ENCODE measurements at places on chromosomes 7 and 10.
A peak's percentile ranks its signal among the peaks of the same experiment; 100 is the strongest.

DNA sequence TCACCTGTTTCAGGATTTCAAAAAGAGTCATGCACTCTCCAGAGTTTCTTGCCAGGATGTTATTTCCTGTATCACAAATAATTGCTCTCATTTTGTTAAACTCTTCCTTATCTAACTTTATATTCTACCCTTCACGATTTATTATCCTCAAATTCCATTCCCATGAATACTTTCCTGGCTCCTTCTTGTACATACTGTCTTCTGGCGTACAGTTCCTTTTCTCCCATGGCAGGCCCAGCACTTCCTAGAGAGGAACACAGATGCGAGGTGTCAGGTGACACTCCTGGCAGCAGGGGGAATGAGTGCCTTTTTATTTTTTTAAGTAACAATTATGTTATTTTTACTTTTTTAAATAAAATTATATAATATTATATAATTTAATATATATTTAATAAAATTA is 411.9 kb downstream of the TFEC start:
- DNase-seq, result peak; percentile 63

DNA sequence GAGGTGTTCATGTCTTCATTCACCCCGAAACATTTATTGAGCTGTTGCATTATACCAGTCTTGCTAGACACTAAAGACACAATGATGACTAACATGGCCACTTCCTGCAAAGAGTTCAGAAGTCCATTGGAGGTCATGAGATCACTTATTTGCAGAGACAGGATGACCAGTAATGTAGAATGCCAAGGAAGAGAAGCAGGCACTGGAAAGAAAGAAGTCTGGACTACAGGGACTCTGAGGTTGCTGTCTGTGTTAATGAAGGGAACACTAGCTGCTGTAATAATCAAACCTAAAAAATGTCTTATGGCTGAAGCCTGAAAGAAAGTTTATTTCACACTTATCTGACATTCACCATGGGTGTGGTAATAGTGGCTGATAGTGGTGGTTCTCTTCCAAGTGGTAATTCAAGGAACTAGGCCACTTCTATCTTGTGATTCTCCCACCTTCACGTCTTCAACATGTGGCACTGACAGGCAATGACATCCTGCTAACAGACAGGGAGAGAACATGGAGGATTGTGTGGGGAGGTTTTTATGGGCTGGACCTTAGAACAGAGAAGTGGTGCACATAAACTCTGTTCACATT is 89.2 kb upstream of the MKLN1 start:
- peak; percentile 74 for DNase-seq

DNA sequence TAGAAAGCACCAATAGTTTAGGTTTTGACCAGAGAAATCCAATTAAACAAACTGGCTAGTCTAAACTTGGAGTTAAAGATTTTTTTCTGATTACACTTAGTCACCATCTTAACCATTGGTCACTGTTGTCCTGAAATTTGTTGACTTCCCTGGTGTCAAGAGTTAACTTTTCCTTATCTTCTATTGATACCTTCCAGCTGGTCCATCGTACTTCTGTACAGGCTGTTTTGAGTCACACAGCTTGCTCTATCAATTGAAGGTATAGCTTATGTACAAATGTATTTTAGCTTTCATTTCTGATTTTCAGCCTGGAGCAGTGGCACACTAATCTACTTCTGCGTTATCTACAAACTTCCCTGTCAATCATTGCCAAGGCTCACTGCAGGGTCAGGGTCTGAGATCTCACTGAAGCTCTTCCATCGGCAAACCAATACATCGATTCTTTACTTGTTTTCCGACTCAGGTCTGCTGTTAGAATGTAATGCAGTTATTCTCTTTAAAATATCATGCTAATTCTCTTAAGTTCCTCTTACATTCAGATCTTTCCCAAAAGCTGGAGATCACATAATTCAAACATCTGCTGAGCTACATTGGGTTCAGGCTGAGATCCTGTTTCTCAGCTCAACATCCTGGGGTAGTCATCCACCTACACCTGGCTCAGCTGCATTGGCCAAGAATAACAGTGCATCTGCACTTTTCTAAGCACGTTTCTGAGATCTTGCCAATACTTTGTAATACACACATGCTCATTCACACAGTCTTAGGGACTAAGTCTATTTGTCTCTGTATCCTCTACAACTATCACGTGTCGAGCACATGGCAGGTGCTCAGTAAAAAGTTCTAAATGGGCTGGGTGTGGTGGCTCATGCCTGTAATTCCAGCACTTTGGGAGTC is 11.3 kb downstream of the MRPS33 start:
- DNase-seq, result no peak

- DNase-seq, result no peak
These were observed 918 bp upstream of the STRA8 start for GRCh38 chr7:135232720-135233119.

DNA sequence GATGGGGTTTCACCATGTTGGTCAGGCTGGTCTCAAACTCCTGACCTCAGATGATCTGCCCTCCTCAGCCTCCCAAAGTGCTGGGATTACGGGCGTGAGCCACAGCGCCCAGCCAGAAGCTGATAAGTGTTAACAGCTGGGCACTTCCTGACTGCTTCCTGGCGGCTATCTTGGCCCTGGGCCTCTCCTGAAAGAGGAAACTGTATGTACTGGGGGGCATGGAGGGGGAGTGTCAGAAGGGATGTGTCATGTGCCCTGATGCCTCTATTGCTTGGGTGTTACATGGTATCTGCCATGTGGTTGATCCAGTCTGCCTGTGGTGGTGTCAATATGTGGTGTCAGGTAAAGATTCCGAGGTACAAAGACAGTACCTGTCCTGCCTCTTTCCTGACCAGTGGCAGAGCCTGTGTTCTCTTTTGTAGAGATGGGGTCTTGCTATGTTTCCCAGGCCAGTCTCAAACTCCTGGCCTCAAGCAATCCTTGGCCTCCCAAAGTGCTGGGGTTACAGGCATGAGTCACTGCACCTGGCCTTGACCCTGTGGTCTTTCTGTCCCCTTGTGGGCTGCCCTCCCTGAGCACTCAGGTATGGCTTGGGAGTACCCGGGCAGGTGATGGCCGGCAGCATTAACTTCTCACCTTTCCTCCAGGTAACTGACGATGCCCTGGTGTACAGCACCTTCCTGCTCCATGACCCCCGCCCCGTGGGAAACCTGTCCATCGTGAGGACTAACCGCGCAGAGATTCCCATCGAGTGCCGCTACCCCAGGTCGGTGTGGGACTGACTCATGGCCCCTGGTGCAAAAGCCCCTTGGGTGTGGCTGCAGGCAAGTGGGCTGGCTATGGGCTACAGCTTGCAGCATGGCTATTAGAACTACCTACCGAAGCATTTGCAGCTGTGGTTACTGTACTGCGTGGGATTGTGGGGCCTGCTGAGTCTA is 4.4 kb downstream of the ZP3 start:
- peak; percentile 25 for DNase-seq

GRCh38 chr10:97466755-97467154 is 20.8 kb downstream of the ZDHHC16 start:
- no peak for DNase-seq

GRCh38 chr10:33382216-33382600 is 47.7 kb upstream of the NRP1 start:
- DNase-seq, result no peak

DNA sequence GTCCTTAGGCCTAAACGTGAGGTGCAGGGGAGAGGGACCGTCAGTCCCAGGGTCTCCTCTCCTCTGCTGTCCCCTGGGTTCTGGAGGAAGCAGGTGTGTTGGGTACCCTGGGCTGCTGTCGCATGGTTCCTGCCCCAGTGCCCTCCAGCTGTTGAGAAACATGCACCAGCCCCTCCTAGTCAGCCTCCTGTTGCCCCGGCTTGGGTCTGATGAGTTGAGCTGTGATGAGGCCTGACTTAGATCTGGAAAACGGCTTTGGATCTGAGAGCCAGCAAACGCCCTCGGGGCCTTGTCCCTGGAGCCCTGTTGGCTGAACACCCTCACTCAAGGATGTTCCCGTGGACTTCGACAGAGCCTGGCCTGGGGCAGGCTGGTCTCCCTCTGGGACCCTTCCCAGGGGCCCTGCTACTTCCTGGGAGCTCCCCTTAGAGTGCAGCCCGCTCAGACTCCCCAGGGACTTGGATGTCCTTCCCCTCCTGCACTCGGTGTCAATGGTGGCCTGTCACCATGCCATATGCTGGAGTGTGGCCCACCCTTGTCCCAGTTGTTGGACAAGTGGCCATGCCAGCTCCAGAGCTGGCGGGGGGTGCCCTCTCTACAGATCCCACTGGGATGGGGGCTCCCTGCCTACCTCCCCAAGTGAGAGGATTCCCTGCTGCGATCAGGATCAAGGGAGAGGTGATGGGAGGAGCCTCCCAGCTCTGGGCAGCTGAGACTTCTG is 12.3 kb downstream of the ZNF316 start:
- DNase-seq, result no peak

DNA sequence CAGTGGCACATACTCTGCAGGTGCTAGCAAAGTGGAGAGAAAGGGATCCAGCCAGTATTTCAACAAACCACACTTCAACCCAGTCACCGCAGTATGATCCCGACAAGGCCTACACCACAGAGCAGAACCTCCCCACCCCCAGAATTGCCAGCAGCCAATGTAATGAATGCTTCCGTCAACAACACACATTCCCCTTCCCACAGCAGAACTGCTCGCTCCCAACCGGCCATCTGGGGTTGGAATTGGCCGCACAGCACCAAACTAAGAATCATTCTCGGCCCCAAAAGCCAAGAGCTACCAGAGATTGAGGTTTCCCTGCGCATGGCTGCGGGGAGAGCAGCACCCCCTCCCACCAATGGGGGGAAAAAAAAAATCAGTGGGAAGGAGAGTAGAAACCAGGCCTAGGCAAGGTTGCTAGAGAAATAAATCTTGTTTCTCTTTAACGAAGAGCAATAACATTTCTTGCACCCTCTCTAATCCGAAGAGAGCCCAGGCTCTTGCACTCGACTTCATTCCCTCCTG is 1.1 kb downstream of the WASL start:
- DNase-seq, result peak; percentile 92

GRCh38 chr10:127525686-127526085 is 23.4 kb upstream of the NPS start:
- DNase-seq, result no peak

DNA sequence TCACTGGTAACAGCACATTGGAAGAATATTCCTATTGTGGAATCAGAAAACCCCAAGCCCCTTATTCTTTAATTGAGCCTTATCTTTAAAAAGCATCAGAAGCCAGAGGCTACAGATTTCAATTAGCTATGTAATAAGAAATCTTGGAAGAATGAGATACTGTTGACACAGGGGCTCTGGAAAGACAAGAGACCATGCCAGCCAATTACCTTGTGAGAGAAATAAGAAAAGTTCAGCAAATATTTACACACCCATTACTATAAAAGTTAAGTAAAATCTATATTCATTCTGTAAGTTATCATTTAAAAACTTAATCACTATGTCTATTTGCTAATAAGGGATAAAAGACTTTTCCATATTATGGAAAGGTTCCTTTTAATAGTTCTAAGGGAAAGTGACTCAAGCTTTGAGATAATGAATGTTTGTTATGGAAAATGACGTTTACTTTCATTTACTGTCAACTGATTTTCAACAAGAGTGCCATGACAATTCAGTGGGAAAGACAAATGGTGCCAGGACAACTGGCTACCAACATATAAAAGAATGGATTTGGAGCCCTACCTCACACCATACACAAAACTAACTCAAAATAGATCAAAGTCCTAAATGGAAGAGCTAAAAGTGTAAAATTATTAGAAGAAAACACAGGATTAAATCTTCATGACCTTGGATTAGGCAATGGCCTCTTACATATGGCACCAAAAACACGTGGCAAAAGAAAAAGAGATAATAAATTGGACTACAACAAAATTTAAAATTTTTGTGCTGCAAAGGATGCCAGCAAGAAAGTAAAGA is 28.3 kb downstream of the ZFAND2A start:
- DNase-seq, result no peak

DNA sequence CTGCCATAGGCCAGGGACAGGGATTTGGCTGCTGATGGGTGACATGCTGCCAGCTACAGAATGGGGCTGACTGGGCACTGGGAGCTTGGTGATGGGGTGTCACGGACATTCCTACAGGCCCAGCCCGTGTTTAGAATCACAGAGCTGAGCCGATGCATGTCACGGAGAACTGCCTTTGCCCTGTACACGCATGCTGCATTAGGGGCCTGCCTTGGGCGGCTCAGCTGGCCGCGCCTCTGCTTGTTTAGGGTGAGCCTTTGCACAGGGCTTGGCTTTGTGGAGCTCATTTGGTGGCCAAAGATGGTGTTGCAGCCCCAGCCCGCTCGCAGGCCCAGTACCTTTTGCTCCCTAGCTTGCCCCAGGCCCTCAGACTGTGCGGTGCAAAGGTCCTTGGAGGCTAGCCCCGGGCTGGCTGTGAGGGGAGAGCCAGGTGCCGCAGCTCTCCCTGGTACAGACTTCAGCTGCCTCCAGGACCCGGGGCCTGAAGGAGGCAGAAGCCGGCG is 108.4 kb upstream of the BTBD16 start:
- DNase-seq, result no peak

- peak; percentile 31 for DNase-seq
These were observed 132.7 kb downstream of the ELAPOR2 start for GRCh38 chr7:86926732-86927131.

DNA sequence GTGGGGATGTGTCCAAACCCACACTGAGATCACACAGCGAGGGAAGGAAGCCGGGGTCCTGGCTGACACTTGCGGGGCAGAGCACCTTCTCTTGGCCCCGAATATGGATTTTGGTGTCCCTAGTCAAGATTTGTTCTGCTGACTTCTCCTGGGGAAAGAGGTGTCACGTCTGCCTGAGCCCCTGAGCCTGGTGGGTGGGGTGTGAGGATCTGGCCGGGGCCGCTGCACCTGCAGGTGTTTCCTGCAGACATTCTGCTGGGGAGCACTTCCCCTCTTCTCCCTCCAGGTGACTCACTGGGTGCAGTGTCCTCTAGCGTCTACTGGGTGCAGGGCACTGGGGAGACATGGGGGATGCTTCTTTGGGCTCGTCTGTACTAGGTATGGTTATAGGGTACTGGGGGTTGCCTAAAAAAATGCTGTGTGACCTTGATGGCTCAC is 99.2 kb downstream of the GRK5 start:
- DNase-seq, result peak; percentile 87

DNA sequence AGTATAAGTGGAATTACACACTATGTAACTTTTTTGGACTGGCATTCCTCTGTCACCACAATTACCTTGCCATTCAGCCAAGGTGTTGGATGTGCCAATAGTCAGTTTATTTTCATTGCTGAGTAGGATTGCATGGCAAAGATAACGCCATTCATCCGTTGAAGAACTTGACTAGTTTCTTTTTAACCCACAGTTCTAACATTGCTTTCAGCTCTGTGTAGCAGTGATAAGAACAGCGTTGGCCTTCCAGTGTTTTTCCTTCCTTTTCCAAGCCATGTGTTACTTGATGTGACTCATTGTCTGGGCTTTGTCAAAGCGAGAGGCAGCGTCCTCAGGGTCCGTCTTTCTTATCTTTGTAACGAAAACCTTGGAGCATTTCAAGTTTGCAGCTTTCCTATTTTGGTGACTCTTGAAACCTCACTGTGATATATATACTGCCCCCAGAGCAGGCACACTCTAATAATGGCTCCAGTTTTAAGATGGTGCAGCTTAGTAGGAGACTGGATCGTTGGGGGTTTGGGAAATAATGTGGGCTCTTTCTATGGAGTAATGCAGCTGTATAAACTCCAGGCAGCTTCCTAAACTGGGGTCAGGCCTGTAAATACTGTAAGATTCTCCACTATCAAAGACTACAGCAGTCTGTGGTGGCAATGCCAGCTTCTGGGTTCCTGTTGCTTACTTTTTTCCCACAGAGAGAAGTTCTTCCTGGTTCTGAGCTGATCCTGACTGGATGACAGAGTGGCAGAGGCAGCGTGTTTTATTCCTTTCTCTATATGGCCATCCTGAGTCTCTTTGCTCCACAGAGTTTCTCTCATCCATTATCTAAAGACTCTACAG is 41.7 kb downstream of the AKR1E2 start:
- DNase-seq, result peak; percentile 57

GRCh38 chr7:156080596-156080995 is 268.3 kb upstream of the SHH start:
- no peak for DNase-seq
